ENCODE measurements at places on chromosomes 7 and 10.

- DNase-seq, result no peak
These were observed 196.3 kb downstream of the EBF3 start for GRCh38 chr10:129767751-129768150.

- no peak for DNase-seq
These were observed 73.1 kb downstream of the SLC13A1 start for GRCh38 chr7:123126691-123127090.

- no peak for DNase-seq
These were observed 278.3 kb downstream of the KCNMA1 start for GRCh38 chr10:77359287-77359691.

GRCh38 chr10:84076047-84076388, 63.3 kb upstream of the GHITM start:
- no peak for DNase-seq

DNA sequence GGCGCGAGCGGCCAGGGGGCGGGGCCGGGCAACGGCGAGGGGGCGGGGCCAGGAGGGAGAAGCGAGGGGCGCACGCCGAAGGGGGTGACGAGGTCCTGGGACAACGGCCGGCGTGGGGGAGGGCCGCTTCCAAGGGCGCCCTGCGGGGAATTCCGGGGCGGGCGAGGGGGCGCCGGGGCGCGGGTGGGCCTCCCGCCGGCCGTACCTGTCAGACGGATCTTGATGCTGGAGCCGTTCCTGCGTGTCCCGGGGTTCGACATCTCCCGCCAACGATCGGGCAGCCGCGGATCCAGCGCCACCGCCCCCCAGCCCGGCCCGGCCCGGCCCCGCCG, 421 bp downstream of the SMURF1 start:
- no peak for DNase-seq

DNA sequence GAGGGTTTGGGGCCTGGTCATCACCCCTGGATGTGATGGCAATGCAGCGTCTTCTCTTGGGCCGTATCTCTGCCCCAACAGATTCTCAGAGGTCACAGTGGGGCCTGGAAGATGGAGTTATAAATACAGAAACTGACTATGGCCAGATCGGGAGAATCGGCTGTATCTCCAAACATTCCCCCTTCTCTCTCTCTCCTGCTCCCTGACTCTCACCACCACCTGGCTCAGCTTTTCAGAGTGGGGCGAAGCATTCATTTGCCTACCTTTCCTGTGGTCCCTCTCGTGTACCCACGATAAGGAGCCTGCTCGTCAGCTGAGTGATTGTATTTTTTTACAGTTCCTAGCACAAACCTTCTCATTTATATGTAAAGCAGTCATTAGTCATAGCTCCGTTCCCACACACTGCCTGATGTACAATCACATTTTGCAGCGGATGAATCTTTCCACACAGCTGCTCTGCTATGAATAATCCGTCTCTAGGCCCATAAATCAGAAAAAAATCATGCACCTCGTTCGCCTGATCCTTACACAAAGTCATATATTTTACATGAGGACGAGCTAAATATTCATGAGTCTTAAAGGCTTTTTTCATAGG, 23.2 kb upstream of the BTRC start:
- DNase-seq, result no peak

DNA sequence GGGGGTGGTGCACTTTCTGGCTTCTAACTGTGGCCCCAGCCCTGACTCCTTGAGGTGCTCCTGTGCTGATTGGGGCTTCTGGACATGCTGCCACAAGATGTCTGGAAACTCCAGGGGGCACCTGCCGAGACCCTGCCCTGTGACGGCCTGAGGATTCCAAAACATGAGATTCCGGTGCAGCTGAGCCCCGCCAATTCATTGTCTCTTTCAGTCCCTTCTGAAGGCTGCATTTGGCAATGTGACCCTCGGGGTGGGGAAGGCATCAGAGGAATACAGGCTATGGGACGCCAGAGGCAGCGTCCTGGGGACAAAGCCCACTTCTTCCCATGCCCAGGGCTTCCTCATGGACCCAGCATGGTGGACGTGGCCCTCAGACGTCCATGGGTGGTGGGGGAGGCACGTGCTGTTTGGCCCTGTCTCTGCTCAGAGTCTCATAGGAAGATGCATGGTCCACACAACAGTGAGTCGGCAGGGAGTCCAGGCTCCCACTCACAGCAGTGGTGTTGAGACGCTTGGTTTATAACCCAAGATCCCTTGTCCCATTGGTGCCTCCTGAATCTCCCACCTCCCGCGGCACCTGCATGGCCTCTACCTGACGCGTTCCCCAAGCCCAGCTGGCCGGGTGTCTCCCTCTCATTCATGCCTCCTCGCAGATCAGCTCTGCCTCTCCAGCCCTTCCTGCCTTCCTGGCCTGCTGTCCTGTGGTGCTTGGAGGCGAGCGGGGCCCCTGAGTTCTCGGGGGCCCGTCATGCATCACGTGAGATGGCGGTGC, 129.9 kb downstream of the WDR37 start:
- no peak for DNase-seq

DNA sequence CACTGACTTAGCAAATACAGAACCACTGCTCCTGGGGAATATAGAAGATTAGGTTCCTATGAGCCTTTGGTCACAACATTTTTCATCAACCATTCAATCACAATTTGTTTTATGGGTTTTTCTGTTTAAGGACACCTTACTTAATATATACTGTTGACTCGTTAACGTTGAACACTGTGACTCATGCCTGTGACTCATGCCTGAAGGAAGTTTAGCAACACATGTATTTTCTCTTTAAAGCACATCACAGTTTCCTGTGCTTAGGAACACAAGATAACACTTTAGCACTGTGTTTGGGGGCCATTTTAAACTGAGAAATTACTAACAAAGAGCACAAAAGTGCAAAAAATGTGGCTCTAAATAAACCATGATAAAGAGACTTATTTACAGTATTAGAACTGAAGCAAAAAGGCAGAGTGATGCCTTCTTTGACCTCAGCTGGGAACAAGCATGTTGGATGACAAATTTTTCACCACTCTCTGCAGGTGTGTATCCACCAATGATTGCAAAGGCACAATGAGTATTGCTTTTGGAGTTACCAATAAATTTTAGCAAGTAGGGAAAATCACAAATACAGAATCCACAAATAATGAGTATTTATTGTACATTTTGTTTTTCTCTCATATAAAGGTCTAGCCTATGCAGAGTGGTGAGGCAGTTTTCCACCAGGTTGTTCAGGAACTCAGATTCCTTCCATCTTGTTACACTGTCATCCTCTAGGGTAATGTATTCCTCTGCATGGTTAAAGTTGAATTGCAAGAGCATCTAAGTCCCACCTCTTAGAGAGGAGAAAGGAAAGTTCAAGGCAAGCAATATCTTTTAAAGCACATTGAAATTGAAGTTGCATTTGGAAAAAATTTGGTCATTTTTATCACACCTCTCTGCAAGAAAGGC, 7.3 kb downstream of the FGFBP3 start:
- DNase-seq, result no peak

DNA sequence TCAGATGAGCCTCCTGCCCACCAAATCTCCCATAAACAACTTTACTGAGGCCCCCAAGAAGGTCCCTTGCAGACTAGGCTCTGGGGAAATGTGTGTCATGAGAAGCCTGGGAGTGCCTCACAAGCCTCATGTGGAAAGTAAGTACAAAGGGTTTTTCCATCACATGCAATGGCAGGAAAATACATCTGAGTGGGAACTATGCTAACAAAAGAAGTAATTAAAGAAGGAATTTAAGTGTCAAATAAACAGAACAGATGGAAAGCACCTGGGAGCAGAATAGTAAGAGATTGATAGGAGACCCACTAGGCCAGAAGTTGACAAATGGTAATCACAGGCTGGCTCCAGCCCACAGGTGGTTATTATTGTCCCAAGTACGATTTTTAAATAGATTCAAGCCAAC, 20.5 kb downstream of the GSAP start:
- DNase-seq, result peak; percentile 60

- no peak for DNase-seq
These were observed 1.4 kb upstream of the TMEM26 start for GRCh38 chr10:61454541-61454940.

DNA sequence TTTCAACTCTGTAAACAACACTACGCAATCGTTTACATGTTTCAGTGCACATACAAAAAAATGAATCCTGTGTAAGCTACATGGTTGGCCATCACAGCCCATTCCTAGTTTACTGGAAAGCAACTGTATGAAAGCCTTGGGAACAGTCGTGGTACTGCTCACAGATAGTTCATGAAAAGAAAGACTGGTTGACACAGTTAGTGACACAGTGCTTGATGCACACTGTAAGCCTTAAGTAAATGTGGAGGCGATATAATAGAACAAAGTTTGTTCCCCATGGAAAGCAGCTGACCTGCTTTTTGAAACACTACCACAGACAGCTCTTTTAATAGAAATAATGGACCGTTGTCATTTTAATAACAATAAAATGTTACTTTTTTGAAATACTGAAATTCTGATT, 5.1 kb downstream of the CACNA2D1 start:
- no peak for DNase-seq

- no peak for DNase-seq
These were observed 68.5 kb upstream of the LRRC18 start for GRCh38 chr10:49008091-49008490.

DNA sequence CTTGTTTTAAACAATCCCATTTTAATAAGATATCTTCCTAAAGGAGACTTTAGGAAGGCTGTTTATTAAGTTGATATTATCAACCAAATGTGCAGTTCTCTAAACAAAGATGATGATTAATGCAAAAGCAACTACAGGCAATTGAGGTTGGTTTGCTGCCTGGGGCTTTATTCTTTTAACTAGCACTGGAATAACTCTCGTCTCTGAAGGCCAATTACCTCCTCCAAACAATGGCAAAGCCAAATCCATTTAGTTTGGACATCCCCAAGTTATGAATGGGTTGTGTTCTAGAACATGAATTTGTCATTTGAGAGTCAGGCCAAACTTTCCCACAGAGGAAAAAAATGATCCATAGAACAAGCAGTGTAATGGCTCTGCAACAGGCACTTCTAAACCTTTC, 114.1 kb downstream of the SLC16A9 start:
- DNase-seq, result peak; percentile 5

- no peak for DNase-seq
These were observed 10.2 kb downstream of the PDLIM1 start for GRCh38 chr10:95280637-95281036.

DNA sequence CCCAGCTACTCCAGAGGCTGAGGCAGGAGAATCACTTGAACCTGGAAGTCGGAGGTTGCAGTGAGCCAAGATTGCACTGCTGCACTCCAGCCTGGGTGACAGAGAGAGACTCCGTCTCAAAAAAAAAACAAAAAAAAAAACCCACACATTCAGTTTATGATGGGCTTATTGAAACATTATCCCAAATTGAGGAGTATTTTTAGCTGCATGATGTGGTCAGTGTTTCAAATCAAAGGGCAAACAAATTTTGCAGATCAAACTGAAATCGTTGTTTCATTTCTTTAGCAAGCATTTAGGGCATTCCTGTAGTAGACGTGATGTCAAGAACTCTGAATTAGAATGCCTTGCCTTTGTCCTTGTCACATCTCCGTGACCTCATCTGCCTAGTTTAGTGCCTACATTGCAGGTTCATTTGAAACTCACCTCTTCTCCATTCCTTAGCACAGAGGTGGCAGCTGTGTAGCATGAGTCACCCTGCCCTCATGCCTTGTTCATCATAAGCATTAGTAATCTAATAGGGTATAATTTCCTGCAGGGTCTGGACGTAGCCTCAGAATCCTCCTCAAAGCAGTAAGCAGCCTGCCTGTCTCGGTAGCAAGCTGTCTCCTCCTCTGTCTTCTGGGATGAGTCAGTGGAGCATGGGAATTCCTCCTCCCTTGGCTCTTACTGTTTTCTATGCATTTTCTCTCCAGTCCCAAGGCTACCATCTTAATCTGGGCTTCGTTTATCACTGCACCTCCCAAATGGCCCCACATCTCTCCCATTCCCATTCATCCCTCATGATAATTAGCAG, 73.8 kb downstream of the CUL1 start:
- DNase-seq, result no peak

DNA sequence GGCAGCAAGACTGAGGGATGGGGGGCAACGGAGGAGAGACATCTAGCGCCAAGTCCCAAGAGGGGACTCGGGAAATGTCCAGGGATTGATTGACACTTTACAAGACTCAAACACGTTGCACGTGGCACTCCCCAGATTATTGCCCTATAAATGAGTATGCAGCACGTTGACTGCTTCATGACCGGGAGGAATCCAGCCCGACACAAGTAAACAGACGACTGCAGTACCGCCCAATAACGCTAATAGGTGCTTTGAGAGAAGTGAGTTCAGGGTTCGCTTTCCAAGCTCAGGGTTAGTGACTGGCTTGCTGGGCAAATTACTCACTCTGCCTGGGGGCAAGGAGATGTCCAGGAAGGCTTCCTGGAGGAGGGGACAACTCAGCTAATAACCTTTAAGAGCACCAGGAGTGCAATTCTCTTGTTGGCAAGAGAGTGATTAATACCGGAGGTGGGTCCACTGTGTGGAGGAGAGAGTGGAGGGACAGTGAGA, 73.3 kb upstream of the MYL10 start:
- DNase-seq, result no peak

- peak; percentile 40 for DNase-seq
These were observed 28.4 kb downstream of the UBE2D4 start for GRCh38 chr7:43954524-43955228.

DNA sequence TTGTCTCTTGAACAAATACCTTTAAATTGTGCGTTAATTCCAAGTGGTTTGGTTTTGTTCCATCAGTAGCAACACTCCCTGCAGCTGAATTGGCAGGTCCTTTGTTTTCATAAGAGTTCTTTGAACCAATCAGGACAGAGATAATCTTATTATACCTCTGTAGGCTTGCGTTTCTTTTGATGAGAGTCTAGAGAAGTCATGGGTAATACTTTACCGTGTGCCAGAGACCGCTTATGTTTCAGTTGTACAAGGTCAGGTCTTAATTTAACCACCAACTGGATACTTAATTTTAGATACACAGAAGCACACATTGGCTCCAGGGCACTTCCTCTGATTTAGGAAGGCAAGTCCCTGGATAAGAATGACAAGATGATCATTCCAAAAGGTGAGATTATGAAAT, at the start of gene ASB15:
ASB15 (plus strand) TSS at position 292 of the 400 bp plus-strand sequence. CDS start 12,682 bp downstream, outside the sequence.
- no peak for DNase-seq

DNA sequence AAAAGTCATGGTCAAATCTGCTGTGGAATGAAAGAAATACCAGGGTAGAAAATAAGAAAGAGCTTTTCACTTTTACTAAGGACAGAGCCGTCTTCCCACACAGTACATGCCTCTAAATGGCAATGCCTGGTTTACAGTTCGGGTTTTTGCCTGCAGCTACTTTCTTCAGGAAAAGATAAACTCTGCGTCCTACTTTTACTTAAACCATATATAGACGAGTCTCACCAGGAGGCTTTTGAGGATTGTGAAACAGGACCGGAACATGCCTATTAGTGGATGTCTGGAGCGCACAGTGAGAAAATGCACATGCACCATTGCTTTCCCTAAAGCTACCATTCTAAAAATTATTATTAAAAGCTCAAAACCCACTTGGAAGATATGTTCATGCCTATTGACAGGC, 70.5 kb downstream of the KLF6 start:
- DNase-seq, result no peak

DNA sequence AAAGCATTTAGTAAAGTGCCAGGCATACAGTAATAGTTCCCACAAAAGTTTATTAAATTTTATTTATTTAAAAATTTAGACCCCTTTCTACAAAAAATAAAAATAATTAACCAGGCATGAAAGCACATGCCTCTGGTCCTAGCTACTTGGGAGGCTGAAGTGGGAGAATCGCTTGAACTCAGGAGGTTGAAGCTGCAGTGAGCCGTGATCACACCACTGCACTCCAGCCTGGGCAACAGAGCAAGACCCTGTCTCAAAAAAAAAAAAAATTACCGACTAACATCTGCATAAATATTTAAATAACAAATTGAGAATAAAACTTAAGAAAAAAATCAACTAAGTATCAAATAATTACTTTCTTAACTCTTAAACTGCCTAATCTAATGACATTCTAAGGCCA, 64.3 kb upstream of the TRIM24 start:
- no peak for DNase-seq
